ENCODE measurements at places on chromosomes 3 and 15.

DNA sequence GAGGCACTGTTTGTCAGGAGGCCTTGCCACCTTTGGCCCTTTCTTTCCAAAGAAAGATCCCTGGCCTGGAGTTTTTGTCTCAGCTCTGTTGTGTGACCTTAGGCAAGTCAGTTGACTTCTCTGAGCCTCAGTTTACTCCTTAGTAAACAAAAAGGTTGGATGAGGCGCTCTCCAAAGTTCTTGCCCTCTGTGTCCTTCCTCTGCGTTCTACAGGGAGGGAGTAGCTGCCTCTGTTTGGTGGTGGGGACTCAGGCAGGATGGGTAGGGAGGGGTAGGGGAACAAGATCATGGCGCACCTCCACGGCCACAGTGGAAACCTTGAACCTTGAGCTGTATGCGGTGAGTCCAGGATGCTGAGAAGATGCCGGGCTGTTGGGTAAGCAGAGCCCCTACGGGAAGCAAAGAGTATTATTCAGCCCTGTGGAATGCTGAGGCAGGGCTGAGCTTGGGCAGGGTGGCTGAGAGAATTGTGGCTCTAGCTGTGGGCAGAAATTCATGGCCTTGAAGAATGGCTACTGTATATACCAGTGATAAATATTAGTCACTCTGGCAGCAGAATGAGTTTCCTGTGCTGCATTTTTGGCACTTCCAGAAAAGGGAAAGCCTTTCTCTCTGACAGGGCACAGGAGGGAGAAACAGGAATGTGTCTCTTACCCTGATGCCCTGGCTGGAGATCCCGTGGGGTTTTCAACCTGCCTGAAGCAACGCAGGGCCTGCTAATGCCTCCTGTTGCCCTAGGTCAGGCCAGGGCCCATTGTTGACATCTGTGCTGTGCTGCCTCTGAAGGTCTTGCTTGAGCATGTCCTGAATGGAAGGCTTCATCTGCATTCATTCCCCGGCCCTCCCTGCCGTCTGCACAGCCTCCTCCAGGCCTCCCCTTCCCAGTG lies 39.9 kb downstream of the SMAD3 start:
- peak; percentile 98 for DNase-seq

GRCh38 chr15:54482251-54482650 lies 504.0 kb downstream of the UNC13C start:
- DNase-seq = no peak

- no peak for DNase-seq
These were observed 28.8 kb downstream of the MKRN3 start for GRCh38 chr15:23594252-23594770.

- no peak for DNase-seq
These were observed 54.8 kb upstream of the P3H2 start for GRCh38 chr3:190175490-190175889.

GRCh38 chr3:169218314-169218983 lies 445.1 kb downstream of the MECOM start:
- DNase-seq = peak; percentile 54

GRCh38 chr3:5136211-5136918 lies 14.3 kb downstream of the ARL8B start:
- DNase-seq = no peak

DNA sequence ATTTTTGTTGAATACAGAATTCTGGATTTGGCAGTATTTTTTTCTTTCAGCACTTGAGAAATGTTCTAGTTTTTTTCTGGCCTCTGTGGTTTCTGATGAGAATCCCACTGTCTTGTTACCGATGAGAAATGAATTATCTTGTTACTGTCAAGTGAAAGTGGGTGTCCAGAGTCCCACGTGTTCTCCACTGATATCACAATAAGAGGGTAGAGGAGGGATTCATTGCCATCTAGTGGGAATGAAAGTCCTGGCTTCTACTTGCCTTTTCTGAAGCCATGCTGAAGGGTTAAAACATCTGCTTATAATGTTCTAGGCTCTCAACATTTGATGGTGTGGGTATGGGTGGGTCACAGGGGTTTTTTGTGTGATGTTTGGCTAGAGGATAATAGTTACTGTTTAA lies 66.1 kb downstream of the SEC22A start:
- DNase-seq = no peak

GRCh38 chr15:70095408-70096214 lies 2.1 kb downstream of the TLE3 start:
- DNase-seq = no peak

- no peak for DNase-seq
These were observed 52.5 kb downstream of the PHC3 start for GRCh38 chr3:170128977-170129431.

DNA sequence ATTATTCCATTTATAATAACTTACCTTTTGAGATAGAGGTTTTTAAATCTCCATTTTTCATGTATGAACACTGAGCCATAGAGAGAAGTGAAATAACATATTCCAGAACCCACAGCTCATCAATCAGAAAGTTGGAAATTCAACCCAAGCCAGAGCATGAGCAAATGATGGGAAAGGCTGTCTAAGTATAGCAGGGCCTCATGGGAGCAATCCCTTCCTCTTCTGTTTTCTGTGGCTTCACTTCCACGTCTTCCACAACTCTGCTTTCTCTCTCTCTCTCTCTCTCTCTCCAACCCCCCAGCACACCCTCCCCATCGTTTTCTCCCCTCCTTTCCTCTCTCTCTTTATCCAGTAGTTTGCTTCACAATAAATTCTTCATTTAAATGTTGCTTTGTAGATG lies 14.8 kb upstream of the IL1RAP start:
- no peak for DNase-seq

GRCh38 chr3:66482018-66482404 lies 18.8 kb downstream of the LRIG1 start:
- no peak for DNase-seq

DNA sequence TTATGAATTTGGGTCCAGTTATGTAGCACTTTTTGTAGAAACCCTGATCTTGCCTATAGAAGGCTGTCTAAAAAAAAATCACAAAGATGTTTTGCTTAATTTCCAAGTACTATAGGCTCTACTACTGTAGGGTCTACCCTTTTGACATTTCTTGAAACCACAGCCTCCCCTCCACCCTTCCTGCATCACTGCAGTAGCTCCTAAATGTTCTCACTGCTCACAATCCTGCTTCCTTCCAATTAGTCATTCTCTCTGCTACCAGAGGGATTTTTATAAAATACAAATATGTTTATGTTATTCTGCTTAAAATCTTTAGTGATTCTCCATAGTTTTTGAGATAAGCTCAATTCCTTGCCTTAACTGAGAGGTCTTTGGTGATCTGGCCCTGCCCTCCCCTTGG lies 114.0 kb downstream of the CYP19A1 start:
- DNase-seq = no peak

- no peak for DNase-seq
These were observed 512.5 kb downstream of the AGBL1 start for GRCh38 chr15:86591994-86592735.

DNA sequence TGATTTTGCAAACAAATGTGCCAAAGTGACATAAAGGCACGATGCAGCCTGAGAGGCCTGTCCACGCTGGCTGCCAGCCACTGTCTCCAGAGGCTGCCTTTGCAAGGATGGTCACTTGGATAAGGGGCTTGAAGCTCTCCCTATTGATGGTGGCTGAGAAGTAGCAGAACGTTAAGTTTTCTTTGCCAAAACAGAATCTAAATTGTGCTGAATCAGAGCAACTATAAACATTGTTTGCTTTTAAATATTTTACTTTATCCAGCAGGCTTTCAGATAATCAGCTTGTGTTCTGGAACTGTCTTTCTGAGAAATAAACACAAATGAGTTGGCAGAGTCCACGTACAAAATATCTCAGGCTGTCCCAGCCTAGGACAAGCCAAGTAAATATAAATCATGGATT lies 23.8 kb upstream of the CNBP start:
- no peak for DNase-seq

DNA sequence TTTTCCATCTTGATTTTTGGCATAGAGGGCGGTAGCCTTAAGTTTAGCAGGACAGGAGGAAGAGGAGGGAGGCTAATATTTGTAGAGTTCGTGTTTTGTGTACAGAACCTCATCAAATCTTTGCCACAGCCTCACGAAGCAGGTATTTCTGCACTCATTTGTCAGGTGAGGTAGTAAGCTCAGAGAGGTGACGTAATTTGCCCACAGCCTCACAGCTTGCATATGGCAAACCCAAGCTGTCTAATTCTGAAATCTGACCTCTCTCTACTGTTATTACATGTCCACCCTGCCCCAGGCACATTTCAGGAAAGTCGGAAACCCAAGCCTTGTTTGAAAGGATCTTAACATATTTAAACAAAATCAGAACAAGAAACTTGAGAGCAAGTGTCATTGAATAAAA lies 91.1 kb upstream of the TPM1 start:
- no peak for DNase-seq

All from HS-27A (cell line).